ENCODE measurements at places on chromosomes 6 and 20.

GRCh38 chr6:10478187-10479040 lies 42.7 kb upstream of the GCNT2 start:
- peak; percentile 77 for DNase-seq

GRCh38 chr20:22568872-22569344 lies 15.5 kb downstream of the FOXA2 start:
- DNase-seq, result no peak

DNA sequence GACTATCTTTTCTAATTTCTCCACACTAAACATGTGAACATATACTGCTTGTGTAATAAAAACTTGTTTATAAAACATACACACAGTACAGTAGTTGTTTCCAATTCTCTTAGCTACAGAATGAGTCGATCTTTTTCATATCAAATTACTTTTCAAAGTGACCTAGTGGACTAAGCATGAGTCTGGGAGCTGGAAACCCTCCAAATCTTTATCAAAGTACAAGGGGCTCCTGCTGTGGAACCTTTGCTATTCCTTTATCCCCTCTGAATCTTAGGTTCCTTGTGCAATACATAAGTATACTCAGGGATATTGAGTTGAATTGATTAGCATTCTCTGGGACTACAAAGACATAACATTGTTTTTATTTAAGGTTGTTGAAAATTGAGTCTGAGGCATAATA lies 48.7 kb upstream of the TAB2 start:
- DNase-seq, result no peak

DNA sequence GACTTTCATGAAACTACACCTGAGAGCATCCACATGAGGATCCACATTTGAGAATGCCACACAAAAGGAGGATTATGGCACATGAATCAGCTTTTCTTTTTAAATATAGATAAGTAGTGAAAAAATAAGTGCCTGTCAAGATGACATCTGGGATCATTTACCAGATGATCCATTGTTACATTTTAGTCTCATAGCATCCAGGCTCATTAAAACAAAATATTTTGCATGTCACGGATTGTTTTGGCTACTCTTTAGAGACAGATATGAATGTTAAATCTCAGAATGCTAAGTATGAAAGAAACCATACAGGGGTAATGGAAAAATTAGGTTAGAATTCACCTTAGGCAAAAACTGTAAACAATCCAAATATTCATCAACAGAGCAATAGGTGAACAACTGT lies 66.7 kb downstream of the MYO6 start:
- no peak for DNase-seq

- no peak for DNase-seq
Observed at GRCh38 chr6:160883560-160883959, 108.0 kb upstream of the MAP3K4 start.

Measured in hematopoietic multipotent progenitor cell treated with erythropoietin and hydrocortisone succinate and interleukin-3 and kit ligand, for 4 days (in vitro differentiated cells).